ENCODE measurements at places on chromosomes 1 and 21.

DNA sequence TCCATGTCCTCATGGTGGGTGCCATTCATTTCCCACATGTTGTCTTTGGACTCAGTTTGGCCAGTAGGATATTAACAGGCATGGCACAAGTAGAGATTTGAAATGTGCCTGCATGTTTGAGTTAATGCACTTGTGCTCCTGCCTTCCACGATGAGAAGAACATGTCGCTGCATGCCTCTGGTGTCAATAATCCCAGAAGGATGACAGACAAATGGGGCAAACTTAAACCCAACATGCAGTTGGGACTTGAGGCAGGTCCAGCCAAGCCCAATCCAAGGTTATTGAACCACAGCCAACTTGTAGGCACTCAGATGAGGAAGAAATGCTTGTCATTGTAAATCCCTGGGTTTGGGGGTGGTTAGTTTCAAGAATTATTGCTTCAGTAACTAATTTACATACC, 174.6 kb downstream of the TRIM33 start:
- DNase-seq = no peak

GRCh38 chr1:248792342-248792741, 33.4 kb downstream of the SH3BP5L start:
- DNase-seq = no peak

DNA sequence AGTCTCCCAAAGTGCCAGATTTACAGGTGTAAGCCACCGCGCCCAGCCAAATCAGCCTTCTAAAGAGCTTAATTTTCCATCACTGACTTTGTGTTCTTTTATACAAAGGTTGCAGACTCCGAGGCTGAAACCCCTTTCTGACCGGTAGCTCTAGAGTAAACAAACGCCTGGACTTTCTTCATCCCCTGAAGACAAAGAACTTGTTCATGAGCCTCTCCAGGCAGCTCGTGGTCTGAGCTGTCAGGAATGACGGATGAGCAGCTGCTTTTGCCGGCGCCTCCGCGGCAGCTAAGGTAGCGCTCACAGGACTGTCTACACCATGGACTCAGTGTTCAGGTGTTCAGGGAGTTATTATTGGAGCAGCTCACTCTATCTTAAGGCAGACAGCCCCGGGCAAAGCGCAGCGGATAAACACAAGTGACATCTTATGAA, 128.5 kb upstream of the ERRFI1 start:
- no peak for DNase-seq

DNA sequence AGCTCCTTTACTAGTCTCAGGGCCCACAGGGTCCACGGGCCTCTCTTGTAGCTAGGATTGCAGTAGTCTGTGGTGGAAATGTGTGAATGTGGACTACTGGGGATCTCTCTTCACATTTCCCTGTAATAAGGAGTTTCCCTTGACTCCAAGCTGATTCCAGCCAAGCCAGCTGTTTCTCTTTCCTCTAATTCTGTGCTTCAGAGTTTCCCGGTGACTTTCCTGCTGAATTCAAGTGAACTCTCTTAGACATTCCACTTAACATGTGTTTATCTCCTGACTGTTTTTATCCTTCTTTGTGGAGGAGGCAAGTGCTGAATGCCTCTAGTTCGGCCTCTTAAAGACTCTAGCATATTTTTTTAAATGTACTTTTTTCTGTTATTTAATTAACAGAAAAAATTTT, 354.0 kb upstream of the RGS18 start:
- no peak for DNase-seq

DNA sequence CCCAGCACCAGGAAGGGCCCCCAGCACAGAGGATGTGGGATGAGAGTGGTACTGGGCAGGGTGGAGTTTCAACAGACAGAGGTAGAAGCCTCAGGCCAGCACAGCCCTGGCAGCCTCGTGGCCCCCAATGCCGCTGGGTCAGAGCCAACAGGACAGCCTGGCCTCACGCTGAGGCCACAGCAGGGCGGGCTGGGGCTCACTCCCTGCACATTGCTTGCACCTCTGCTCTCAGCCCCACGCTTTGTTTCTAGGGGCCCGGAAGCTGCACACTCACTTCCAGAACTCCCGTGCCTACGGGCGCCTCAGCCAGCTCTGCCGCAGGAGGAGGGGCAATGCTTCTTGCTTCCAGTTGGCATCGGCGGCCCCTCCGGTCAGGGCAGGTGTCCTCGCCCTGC, 72.9 kb downstream of the SIK1 start:
- DNase-seq = no peak

DNA sequence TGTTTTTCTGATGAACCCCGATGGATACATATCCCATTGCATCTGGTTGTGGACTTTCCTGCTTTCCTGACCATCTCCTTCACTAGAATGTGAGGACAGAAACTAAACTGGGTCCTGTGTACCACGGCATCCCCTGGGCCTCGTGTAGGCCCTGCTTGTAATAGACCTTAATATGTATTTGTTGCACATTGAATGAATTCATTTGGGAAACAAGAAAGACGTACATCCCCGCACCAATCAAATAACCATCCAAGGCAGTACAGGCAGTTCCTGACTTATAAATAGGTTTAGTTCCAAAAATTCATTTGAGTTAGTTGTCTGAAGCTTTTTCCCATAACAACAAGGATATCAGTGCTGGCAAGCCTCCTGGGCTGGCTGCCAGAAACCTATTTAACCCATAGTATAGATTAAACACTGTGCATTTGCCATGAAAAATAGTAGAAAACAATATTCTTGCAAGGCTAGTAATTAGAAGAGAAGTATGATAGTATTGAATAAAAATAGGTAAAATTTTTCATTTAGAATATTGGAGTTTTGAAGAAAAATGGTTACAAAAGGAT, 81.8 kb upstream of the CD34 start:
- DNase-seq = no peak

DNA sequence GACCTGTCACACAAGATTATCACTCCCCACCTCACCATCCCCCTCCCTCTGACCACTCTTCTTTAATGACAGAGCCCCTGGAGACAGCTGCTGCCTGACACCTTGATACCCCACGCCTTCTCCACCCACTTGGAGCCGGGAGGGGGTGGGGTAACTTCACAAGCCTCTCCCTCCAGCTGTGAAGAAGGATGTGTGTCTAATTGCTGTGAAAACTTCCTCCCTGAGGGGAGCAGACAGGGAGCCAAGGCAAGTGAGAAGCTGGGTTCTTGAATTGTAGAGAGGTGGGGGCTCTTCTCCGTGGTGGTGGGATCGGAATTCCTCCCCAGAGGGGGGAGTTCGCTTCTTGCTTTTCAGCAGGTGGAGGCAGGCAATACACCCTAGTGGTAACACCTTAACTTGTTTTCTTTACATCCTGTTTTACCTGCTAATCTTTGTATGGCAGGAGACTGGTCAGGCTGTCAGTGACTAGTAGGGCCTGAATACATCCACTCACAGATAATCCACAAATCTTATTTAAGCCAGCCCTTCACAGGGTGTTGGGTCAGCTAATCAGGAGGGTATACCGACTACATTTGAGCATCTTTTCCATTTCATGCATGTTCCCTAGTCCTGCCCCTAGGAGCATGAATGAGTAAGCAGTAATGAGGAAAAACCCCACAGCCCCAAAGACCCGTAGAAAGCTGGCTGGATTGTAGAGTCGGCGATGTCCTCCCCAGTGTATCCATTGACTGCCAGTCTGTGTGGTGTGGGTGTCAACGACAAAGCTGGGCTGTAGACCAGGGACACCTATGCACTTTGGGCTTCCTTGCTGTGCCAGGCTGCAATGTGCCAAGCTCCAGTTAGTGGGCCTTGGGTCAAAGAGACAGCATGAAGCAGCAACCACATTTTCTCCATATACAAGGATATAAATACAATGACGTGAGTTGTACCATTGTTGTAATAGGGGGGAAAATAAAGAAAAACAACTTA, 57.3 kb downstream of the NFASC start:
- DNase-seq = no peak

- DNase-seq = no peak
Measured at GRCh38 chr1:176976225-176976624, 188.3 kb downstream of the ASTN1 start.

GRCh38 chr1:207853372-207853757, 57.6 kb downstream of the CD34 start:
- no peak for DNase-seq

GRCh38 chr21:17393413-17393812, 119.4 kb upstream of the CXADR start:
- no peak for DNase-seq

- DNase-seq = no peak
Measured at GRCh38 chr1:226201029-226201593, 14.6 kb upstream of the ACBD3 start.

- DNase-seq = no peak
Measured at GRCh38 chr1:29875557-29876028, 639.3 kb downstream of the PTPRU start.

GRCh38 chr1:215393476-215393875, 173.6 kb upstream of the KCTD3 start:
- no peak for DNase-seq

DNA sequence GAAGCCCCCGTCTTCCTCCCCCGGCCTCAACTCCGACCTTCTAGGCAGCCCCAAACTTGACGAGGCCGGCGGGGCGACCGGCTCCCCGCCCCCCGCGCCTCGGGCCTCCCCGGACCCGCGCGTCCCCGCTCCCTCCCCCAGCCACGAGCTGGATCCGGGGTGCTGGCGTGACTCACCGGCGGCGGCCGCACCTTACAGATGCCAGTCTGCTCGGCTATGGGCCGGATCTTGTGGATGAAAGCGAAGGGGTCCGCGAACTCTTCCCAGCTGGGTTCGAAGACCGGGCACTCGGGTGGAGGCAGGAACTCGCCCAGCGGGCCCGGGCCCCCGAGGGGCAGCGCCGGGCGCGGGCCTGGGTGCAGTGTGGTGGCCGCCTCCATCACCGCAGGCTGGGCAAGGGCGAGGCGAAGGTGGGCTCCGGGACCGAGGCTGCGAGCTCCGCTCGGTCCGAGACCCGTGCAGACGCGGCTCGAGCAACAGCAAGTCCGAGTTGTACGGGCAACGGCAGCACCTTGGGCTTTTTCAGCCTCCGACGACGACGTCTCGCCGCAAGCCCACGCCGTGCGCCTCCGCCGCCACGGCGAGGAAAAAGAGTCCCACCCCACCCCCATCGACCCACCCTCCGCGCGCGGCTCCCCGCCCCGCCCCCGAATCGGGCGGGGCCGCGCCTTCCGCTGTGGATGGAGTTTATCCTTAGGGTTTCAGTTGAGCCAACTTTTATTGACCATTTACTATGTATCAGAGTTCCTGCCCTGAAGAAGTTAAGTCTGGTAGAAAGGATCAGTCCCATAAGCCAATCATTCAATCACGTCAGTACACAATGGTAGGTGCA, at the start of gene KDM5B:
Gene KDM5B (minus strand): TSS at position 496 of the 832 bp plus-strand sequence. CDS start 116 bp downstream, at position 380.
- peak; percentile 75 for DNase-seq

GRCh38 chr1:2623571-2624337, 9.1 kb downstream of the MMEL1 start:
- DNase-seq = no peak

DNA sequence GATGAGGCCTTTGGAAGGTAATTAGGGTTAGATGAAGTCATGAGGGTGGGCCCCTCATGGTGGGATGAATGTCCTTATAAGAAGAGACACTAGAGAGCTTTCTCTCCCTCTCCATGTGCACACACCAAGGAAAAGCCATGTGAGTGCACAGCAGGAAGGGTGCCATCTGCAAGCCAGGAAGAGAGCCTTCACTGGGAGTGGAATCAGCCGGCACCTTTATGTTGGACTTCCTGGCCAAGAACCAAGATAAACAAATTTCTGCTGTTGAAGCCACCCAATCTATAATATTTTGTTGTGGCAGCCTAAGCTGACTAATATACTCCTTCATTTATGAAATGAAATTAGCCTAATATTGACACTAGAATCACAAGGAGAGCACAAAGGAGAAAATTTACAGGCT, 38.2 kb upstream of the PKP1 start:
- no peak for DNase-seq

DNA sequence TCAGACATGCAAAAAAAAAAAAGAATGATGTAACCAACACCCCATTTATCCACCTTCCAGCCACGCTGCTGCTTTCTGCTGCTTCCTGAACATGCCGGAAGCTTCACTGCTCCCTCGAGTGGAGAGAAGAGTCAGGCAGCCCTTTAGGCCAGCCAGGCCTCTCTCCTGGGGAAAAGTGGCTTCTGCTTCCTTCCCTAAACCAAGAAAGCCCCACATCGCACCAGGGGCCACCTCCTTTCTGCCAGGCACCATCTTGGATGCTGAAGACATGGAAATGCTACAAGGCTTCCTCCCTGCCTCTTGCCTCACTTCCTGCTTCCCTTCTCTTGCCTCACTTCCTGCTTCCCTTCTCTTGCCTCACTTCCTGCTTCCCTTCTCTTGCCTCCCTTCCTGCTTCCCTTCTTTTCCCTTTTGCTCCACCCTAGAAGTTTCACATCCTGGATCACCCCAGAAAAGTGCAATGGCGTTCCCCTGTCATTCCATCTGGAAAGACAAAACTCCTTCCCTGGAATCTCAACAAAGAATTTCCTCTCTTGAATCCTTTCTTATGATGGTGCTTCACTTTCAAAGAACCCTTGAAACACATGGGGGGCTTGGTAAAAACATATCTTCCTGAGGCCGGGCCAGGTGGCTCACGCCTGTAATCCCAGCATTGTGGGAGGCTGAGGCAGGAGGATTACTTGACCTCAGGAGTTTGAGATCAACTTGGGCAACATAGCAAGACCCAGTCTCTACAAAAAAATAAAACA, 18.7 kb downstream of the TNFRSF8 start:
- no peak for DNase-seq

GRCh38 chr21:31725202-31725839, 6.6 kb downstream of the SCAF4 start:
- DNase-seq = no peak

GRCh38 chr1:171429137-171429536, 56.2 kb upstream of the PRRC2C start:
- DNase-seq = no peak

DNA sequence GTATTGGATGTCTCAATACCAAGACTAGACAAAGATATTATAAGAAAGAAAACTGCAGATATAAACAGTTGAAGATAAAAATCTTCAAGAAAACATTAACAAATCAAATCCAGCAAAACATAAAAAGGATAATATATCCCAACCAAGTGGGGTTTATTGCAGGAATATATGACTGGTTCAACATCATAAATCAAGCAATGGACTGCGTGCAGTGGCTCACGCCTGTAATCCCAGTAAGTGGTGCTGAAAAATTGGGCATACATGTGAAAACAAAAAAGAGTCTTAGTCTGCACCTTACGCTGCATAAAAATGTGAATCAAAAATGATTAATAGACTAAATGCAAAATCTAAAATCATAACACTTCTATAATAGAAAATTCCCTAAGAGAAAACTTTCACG, 112.9 kb upstream of the PDE4B start:
- DNase-seq = no peak

GRCh38 chr1:178964469-178965330, 61.0 kb upstream of the FAM20B start:
- no peak for DNase-seq

GRCh38 chr1:234940841-234941240, 187.8 kb downstream of the TOMM20 start:
- no peak for DNase-seq

All from left ventricle myocardium inferior (tissue), 1 donor.